T47D (cell line): ENCODE measurements at places on chromosomes 4 and X.

DNA sequence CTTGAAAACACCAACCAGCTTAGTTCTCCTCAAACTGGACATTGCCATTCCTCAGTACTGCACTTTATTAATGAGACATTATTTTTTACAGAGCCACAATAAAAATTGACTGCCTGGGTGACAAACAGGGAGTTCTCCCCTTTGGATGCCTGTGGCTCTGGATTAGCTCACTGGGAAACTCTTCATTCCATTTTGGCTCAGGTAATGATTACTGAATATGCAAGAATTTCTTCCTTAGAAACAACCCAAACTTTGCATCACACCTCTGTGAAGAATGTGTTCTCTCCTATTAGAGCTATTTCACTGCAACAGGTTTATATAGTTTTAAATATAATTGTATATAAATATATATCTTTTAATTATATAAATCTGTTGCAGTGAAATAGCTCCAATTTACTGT, 2065.8 kb downstream of the ARAP2 start:
- DNase-seq = no peak

GRCh38 chr4:99986792-99987191, 36.7 kb upstream of the H2AZ1 start:
- no peak for DNase-seq

DNA sequence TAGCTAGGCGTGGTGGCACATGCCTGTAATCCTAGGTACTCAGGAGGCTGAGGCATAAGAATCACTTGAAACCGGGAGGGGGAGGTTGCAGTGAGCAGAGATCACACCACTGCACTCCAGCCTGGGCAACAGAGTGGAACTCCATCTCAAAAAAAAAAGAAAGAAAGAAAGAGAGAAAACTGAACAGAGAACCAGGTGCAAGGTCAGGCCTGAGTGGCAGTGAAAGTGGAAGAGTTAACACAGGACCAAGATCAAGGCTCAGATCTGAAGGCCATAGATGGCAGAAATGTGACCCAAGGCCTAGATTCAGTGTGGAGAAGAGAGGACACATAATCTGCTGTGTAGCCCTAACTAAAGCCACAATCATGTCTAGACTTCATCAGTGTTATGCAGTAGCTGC, 4.9 kb upstream of the ZNF630 start:
- no peak for DNase-seq

DNA sequence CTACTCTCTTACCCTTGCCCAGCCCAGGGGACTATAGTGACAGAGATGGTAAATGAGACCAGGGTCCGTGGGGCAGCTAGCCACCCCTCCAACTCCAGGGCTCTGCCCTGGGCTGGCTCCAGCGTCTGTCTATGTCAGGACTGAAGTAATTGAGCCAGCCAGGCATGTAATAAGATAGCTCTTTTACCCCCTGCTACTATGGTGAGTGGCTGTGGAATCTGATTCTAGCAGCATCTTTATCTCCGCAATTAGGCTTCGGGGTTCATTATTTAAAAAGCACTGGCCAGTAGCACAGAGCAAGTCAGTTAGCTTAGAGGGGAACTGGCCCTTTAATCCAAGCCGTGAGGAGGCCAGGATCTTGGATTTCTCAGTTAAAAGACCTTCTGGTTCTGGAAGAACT, 123.3 kb upstream of the RAI2 start:
- no peak for DNase-seq

- no peak for DNase-seq
Observed at GRCh38 chr4:152106781-152107321, 346.0 kb upstream of the GATB start.

- no peak for DNase-seq
Observed at GRCh38 chr4:125529071-125529470, 214.3 kb downstream of the FAT4 start.
